ENCODE measurements at places on chromosomes 7 and 10.

DNA sequence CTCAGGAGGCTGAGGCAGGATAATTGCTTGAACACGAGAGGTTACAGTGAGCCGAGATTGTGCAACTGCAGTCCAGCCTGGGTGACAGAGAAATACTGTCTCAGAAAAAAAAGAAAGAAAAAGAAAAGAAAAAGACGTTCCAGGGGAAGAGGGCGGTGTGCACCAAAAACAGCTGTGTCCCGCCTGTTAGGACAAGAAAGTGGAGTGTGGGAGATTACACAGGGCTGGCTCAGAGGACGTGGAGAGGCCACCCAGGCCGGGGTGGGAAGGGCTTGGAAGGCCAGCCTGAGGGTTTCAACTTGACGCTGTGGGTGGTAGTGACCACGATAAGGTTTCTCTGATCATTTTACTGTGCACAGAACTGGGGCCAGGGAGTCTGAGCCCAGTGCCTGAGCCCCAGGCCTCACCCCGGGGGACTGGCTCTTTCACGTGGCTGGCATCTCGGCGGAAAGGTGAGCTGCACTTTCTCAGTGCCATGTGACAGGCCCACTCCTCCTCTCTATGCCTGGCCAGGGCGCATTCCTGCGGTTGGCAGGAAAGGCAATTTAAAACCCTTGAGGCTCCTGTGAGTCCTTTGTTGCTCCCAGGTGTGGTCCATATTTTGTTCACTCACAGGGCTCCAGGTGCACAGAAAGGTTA lies 13.9 kb downstream of the RHBDD2 start:
- DNase-seq: no peak

DNA sequence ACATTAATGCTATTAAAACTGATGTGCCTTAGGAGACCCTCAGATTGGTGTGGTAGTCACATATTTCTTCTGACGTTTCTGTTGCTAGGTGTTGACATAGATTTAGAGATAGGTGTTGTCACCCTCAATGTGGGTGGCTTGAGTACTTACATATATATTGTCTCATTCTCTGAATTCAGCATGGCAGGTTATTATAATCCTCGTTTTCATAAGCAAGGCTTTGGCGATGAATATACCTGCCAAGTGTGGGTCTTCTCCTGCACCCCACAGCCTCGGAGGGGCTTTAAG lies 7.0 kb downstream of the FBH1 start:
- DNase-seq: no peak

DNA sequence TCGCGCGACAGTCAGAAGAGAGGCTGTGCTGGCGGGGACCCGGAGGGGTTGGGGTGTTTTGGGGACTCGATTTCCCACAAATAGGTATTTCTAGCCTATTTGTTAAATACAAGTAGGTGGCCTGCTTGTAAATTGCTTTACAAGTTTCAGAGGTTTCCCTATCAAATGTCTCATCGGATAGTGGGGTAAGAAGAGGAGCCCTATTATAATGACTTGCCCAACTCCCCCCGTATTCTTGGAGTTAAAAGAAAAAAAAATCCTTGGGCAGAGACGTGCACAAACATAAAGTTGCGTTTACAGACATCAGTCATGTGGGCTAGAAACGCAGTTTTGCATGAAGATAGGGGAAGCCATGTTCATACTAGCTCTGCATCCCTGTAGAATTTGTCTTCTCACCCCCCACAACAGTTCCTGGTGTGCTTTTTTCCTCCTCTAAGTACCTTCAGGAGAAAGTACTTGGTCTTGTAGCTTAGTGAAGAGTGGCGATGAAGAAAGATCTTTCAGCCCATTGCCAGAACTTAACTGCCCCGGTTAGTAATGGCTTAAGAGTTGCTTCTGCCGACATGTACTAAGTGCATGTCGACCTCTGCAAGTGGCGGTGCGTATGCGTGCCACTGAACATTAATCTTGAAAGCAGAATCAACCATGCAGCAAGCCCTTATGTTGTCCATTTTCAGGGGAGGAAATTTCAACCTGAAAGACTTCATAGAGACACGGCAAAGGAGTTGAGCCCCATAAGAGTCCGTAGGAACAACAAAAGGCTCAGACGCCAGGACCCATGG lies 832 bp upstream of the TIAL1 start:
- no peak for DNase-seq

GRCh38 chr7:70710011-70710480 lies 421.9 kb upstream of the GALNT17 start:
- no peak for DNase-seq
